ENCODE measurements at places on chromosomes 2 and 18.

- no peak for DNase-seq
Observed at GRCh38 chr18:53417003-53417402, 807.5 kb downstream of the MBD2 start.

DNA sequence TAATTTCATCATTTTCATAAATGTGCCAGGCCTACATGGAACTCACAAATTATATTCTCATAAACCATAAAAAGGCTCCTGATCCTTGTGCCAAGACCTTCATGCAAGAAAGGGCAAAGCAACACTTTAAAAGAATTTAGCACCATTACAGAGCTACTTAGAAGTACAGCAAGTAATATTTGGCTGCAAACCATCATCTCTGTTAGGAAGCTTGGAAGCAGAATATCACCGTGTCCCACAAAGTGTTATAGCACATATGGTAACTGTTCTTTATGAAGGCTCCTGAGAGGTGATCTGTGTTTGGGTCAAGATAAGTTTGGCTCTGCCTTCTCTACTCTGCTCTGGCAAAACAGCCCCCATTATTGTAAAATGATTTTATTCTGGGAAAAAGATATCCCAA is 59.7 kb upstream of the KCNJ3 start:
- no peak for DNase-seq

DNA sequence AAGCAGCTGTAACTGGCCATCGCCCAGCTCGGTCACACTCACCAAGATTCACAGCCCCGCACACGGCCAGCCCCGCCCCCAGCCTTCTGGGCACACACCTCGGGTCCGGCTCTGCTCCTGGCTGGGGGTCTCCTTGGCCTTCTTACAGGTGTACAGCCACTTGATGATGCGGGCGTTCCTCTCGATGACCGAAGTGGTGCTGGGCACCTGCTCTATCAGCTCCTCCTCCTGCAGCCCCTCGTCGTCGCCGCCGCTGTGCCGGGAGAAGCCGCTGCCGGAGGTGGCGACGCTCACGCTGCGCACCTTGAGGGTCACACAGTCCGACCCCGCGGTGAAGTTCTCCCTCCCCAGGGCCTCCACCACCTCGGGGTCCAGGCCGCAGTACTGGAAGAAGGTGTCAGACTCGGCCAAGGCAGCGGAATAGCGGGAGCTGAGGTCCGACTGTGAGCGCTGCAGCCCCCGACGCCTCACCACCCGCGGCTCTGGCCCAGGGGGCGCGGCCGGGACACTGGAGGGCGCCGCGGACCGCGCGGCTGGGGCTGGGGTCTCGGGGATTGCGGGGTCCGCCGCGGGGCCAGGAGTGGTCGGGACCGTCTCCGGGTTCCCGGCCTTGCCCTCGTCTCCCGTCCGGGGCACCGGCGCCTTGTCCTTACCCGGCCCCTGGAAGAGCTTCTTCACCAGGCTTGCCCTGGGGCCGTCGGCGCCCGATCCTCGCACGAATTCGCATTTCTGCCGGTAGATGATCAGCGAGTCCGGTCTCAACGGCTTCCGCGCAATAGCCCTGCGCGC is 769 bp downstream of the FAM110C start:
- DNase-seq: no peak

DNA sequence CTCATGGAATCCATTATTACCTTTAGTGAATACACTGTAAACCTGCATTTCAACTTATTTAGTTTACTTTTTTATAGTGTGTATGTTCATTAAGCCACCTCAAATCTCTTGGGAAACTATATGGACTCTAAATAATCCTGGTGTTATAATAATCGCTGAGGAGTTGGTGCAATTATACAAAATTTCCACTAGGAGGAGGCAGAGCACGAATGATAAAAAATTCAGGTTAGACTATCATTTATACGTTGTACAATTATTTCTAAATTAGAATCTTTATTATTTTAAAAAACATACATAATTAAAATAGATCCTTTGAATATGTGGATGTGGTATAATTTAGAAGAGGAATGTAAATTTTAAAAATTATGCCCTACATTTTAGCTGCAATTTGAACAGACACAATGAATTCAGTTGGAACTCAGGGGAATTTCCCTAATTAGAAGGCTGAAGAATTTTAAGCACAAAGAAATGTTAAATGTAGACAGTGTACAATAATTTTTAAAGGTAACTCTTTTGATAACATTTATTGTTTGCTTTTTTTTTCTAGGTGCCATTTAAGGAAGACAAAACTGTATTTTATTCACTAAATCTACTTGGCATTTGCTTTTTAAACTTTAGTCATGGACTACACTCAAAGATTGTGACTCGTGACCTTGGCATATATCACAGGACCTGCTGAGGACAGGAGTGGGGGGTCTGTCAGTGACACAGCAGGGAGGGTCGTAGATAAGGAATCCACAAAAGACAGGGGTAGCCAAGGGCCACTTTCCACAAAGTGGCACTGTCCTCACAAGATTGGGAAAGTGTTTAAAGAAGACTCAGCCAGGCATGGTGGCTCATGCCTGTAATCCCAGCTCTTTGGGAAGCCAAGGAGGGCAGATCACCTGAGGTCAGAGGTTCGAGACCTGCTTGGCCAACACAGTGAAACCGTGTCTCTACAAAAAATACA is 45.5 kb downstream of the RAB12 start:
- peak; percentile 23 for DNase-seq

GRCh38 chr18:60003610-60004185 is 103.9 kb downstream of the PMAIP1 start:
- no peak for DNase-seq

- no peak for DNase-seq
Observed at GRCh38 chr2:219629976-219630695, 2.7 kb downstream of the SLC4A3 start.

DNA sequence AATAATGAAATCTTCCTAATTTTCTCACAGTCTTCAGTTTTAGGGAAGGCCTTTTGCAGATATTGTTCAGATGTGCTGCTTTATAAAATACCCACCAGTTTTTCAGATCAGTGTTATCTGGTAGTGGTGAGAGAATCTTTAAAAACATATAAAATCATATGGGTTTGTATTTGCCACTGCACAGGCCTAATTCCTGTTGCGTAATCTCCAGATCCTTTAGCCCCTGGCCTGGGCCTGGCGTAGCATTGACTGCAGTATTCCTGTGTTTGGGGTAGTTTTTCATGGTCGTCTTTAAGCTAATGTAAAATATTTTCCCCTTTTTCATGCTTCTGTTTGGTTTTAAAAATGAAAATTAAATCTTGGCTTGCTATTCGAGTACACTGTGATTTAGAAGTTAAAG is 43.2 kb downstream of the TSHZ1 start:
- no peak for DNase-seq

DNA sequence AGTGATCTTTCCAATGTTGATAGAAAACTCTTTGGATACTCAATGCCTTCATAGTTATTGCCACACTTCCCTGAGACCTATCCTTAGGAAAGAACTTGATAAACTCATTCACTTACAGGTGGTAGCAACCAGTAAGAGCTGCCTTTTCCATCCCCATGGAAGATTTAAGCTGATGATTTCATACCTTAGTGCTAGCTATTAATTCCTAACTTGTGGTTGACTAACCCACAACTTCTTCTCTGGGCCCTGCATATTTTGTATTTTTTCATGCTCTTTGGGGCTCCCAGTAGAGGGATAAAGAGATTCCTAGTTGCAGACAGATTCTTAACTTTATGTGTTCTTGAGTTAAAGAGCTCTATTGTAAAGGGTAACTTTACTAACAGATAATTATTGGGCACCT is 25.2 kb upstream of the SIX3 start:
- no peak for DNase-seq

DNA sequence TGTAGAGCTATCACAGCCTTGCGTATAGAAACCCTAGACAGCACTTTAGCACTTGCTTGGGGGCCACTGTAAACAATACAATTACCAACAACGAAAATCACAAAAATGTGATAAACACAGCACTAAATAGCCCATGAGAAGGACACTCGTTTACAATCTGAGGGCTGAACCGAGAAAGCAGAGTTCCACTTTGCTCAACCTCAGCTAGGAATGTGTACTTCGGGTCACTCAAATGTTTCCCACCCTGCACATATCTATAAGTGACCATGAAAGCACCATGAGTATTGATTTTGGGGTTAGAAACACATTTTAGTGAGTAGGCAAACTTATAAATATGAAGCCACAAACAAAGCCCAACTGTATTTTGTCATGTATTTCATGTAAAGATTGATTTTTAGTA is 62.3 kb downstream of the FRZB start:
- no peak for DNase-seq

DNA sequence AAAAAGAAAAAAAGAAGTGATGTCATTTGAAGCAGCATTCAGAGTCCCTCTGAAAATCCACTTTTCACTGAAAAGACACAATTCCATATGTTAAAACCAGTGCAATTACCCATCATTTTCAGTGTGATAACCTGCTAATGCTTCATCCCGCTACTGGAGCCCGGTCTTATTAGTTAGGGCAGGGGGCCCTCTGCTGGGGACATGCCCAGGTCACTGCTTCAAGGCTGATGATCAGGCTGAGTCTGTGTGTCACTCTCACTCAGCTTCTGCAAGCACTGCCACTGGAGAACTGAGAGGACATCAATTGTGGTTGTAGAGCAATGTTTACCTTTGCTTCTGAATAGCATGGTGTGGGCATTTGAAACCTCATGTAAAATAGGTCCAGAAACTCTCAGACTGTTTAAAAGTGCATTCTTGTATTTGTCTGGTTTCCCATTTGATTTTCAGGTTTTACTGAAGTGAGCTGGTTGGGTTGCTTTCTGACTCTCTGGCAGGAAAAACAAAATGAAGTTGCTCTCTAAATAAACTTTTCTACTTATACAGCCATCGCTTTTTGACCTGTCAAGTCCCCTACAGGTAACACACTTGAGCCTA is 49.2 kb upstream of the NXPH2 start:
- peak; percentile 28 for DNase-seq

- DNase-seq: no peak
Observed at GRCh38 chr18:4232656-4233055, 222.5 kb downstream of the DLGAP1 start.

Measured in CD4-positive, CD25-positive, alpha-beta regulatory T cell (primary cell).